Lower lobe of right lung (tissue), 2 donors: ENCODE measurements at places on chromosomes 6 and 20.

DNA sequence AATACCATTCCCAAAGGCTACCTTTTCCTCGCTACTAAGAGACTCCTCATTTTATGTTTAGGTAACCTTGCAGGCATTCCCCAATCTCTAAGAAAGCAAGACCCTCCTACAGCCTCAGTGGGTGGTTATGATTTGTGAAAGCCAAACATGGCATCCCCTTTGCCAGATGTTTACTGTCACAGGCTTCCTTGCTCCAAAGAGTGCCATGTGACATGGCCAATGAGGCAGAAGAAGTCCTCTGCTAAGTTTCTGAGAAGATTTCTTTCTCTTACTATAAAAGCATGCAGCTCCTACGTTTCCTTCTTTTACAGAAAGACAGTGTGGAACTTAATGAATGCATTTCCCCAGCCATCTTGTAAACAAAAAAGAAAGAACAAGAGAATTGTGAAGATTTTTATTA, 688.2 kb downstream of the TBC1D32 start:
- no peak overlapping the region for H3K27ac ChIP-seq
- DNase-seq: no peak
- H3K4me3 ChIP-seq: no peak overlapping the region
- no peaks in the 10 kb centered on the region for H3K4me1 ChIP-seq

DNA sequence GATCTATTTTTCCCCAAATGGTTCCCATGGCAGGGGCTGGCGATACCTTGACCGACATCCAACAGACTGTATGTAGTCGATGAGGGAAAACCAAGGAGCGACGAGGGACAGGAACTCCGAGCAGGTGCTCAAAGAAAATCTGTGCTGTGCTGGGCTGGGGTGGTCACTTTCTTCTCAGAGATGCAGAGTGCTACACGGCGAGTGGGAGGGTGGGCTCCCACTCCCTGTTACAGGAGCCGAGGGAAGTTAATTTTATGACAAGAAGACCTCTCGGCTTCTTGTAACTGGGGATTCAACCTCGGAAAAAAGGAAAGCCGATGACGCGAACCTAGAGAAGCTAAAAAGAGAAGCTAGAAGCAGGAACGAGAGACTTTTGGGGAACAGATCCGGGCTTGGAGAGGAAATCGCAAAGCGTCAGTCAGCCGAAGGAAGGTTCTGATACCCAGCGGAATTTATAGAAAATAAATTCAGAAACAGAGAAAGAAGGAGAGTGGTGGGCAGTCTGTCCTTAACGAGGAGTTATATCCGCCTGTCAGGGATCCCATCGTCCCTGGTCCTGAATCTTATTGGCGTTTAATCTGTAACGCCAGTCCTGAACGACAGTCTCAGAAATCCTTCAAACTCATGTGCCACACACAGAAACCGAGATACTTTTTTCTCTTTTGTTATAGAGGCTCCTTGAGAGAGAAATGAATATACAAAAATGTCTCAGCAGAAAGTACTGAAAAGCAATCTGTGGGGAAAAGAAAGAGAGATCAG, 84.6 kb upstream of the ZNF322 start:
- peaks cover 41% of the 10 kb centered on the region for H3K27me3 ChIP-seq
- H3K4me1 ChIP-seq: no peaks in the 10 kb centered on the region
- no peak for DNase-seq
- no peak overlapping the region for H3K4me3 ChIP-seq
- H3K36me3 ChIP-seq: no peaks in the 10 kb centered on the region

DNA sequence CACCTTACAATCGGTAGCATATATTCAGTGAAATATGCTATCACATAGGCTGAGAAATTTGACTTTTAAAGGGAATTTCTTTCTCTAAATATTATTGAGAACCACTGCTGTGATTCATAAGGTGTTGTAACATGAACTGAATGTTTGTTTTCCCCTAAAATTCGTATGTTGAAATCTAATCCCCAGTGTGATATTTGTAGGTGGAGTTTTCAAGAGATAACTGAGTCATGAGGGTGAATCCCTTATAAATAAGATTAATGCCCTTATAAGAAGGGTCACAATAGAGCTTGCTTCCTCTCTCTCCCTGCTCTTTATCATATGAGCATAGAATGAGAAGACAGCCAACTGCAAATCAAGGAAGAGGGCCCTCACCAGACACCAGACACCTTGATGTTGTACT, 64.8 kb downstream of the LMBRD1 start:
- no peak for DNase-seq
- H3K27me3 ChIP-seq: no peaks in the 10 kb centered on the region

- H3K27ac ChIP-seq: no peak overlapping the region
- H3K4me3 ChIP-seq: no peak overlapping the region
- H3K36me3 ChIP-seq: no peaks in the 10 kb centered on the region
- no peak for DNase-seq
- H3K4me1 ChIP-seq: peaks cover 9% of the 10 kb centered on the region
Measured at GRCh38 chr6:47439348-47439668, 38.3 kb upstream of the CD2AP start.

DNA sequence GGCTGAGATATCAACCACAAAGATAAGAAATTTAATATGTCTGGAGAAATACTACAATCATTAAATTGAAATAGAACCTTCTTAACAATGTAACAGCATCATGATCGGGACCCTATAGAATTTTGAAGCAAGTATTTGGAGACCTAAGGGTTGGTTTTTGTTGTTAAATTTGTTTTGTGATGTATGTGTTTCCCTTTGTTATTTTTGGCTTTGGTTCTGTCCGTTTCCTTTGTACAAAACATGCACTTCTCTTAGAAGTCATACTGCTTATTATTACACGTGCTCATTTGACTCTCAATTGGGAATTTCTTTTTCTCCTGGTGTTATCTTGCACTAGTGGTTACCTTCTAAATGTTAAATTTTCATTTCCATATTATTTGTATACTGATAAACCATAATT, 4.0 kb upstream of the PLN start:
- H3K27ac ChIP-seq: no peak overlapping the region
- H3K27me3 ChIP-seq: no peaks in the 10 kb centered on the region
- no peaks in the 10 kb centered on the region for H3K36me3 ChIP-seq
- H3K4me3 ChIP-seq: no peak overlapping the region

- DNase-seq: no peak
- no peak overlapping the region for H3K27ac ChIP-seq
- no peak overlapping the region for H3K4me3 ChIP-seq
- H3K27me3 ChIP-seq: no peaks in the 10 kb centered on the region
Measured at GRCh38 chr6:17729223-17730077, 22.7 kb upstream of the NUP153 start.
